ENCODE measurements at places on chromosomes 1 and 21. TPM values are rescaled to one million over a fixed set of nuclear protein-coding genes. Genes with fewer than 3 reads are reported as not detected.

The IVL gene
- total RNA-seq, result not detected

The GBP4 gene
- total RNA-seq, result not detected

The MTARC1 gene
- not detected for total RNA-seq

The AKT3 gene
- 8.5 TPM for total RNA-seq

The DNASE2B gene
- not detected for total RNA-seq

The OR2T33 gene
- not detected for total RNA-seq

The AGTRAP gene
- 147 TPM for total RNA-seq

The CALML6 gene
- not detected for total RNA-seq

The SPTA1 gene
- not detected for total RNA-seq

The SMCP gene
- total RNA-seq, result not detected
